CD4-positive, alpha-beta T cell treated with Interleukin-17A for 1 hour (primary cell): ENCODE measurements at places on chromosomes 5 and 9.

GRCh38 chr5:156920042-156920860 lies 42.8 kb downstream of the TIMD4 start:
- peak; percentile 37 for DNase-seq

DNA sequence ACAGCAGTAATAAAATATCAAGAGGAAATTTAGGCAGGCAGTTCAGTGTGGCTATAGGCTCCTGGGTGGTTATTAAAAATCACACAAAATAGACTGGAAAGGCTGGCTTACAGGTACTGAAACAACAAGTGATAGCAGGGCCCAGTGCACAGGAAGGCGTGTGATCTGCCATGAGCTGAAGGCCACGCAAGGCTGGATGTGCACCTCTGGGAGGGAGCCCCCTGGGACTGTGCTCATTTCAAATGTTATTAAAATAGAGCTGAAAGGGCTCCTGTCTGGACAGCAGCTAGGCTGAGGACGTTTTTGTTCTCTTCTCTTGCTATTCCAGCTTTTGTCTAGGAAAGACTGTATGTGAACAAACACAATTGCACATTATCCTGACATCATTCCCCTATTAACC lies 324.3 kb upstream of the RFX3 start:
- no peak for DNase-seq

- DNase-seq: no peak
These were observed 17.0 kb upstream of the SH3RF2 start for GRCh38 chr5:145919413-145919812.

DNA sequence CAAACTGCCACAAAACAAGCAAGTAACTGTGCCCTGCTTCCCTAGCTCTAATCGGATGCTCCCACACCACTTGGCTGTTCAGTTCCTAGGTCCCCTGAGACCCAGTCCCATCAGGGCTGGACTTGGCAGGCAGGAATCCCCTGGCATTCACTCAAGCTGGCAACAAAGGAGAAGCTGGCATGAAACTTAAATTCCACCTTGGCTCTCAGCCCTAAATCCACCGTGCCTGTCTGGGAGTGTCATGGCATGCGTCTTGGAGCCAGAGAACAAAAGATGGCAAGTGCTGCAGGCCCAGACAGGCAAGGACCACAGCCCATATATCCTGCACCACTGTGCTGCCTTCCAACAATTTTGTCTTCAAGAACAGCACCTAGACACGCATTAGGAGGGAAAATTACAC lies 38.2 kb downstream of the ETF1 start:
- DNase-seq: no peak

GRCh38 chr5:172506921-172507320 lies 52.6 kb upstream of the SH3PXD2B start:
- no peak for DNase-seq
